ENCODE measurements at places on chromosomes 2 and 18.

- peak; percentile 5 for DNase-seq
These were observed 647.8 kb upstream of the SLC39A10 start for GRCh38 chr2:195009202-195009601.

- DNase-seq = no peak
These were observed 69.2 kb upstream of the VWC2L start for GRCh38 chr2:214341646-214342045.

DNA sequence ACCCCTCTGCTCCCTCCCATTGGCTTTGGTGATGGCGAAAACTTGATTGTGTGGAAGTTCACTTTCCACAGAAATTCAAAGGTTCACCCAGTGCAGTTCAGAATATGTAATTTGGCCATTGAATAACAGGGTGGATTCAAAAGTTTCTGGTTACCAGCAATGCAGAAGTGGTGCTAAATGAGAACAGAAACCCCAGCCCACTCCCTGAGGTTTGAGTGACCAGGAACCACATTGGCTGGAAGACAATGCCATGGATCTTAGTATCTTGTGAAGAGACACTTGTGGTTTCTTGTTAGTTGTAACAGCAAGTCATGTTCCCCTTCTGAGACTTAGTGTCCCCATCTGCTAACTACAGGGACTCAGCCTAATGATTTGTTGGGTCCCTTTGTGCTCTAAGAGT lies 49.8 kb downstream of the QPCT start:
- no peak for DNase-seq

DNA sequence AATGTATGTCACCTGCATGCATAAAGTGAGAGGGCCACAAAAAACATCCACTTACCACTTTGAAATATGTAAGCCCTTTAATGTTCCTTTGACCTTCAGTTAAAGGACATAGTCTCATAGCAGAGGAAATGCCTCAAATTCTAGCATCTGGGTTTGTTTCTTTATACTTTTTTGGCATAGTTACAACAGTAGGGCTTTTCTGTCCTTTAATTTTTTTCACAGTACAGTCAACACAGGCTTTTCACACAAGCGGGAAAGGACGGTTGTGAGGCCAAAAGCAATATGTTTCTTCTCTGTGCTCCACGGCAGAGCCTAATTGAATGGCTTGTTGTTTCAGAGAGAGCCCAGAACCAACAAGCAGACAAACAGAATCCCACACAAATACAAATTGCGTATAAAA lies 57.6 kb downstream of the CRIM1 start:
- no peak for DNase-seq

- DNase-seq = no peak
These were observed 155.5 kb upstream of the SMAD2 start for GRCh38 chr18:48085781-48086487.

Measured in NCI-H524 (cell line).